Right kidney (tissue), 9 donors: ENCODE measurements at places on chromosomes 6 and 20.

DNA sequence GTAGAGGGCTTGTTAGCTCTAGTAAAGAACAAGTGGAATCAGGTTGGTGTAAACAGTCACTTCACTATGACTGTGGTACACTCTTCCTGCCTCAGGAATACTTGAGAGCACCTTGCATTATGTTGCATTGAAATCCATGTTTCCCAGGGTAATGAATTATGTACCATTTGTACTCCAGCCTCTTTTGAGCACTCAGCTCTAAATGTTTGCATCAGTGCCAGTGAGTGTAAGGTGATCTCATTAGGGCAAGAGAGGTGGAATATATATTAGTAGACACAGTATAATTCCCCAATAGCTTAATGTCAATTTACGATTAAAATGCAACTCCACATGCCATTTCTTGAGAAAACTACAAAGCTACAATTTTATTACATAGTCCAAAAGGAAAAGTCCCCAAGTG is 319.6 kb upstream of the POU3F2 start:
- no peak for DNase-seq

GRCh38 chr6:129475477-129476247 is 234.3 kb downstream of the ARHGAP18 start:
- DNase-seq, result no peak

DNA sequence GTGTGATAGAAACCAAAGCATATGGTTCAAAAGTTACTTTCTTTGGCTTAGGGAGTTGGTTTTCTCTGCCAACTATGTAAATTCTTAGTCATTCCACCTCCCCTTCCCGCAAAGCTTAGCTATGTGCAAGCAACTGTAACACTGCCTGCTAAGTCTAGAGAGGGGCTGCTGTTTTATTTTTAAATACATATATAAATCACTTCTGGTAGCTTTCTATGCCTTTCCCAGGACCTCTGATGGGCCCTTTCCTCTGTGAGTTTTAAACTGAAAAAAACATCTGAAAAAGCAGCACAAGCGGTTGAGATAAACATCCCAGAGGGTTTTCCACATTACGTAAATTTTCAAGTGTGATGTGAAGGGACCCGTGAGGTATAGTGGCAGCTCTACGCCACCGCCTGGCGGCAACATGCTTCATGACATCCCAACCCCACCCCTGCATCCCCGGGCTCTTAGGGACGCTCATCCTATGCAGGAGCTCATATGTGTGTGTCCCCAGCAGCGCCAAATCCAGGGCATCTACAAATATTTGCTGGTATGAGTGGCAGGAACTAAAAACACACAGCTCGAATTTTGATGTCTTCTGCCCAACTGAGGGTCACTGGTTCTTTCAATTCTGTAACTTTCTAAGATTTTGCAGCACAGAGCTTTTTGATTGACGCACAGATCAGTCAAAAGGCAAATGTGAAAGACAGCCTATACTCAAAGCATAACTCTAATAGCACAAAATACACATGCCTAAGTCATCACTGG is 12.7 kb downstream of the SAYSD1 start:
- peak; percentile 29 for DNase-seq

DNA sequence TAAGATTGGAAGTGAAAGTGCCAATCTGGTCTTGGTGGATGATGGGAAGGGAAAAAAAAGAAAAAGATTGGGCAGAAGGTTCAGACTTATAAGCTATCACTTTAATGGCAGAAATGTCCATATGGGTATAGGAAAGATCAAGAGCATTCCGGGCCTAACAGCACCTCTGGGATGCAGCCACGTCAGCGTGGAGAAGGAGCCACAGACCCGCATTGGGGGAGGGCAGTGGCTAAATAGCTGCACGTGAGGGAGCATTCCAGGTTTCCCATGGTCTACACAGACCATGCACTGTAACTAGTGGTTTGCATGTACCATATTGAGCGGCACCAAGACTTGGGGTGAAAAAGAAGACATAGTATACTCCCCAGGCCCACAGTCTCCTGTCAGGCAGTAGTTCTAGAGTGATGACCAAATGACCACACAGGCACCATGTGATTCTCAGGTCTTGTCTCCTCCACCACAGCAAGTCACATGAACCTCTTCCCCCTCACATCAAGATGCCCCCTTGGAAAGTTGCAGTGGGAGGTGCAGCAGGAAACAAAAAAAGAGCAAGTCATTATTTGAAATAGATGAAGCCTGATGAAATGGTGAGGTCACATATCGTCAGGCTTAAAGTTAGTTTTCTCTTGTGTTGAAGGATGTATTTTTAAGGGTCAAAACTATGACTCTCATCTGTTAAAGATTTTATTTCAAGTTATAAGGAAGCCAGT is 94.4 kb upstream of the TNFAIP3 start:
- no peak for DNase-seq

GRCh38 chr6:112956696-112957535 is 609.8 kb downstream of the RFPL4B start:
- peak; percentile 52 for DNase-seq

- no peak for DNase-seq
These were observed 84.7 kb upstream of the GCM1 start for GRCh38 chr6:53233309-53233708.

- no peak for DNase-seq
These were observed 66.5 kb upstream of the SLC35F1 start for GRCh38 chr6:117840541-117840983.

- no peak for DNase-seq
These were observed 135.4 kb upstream of the ECI2 start for GRCh38 chr6:4270776-4271175.

DNA sequence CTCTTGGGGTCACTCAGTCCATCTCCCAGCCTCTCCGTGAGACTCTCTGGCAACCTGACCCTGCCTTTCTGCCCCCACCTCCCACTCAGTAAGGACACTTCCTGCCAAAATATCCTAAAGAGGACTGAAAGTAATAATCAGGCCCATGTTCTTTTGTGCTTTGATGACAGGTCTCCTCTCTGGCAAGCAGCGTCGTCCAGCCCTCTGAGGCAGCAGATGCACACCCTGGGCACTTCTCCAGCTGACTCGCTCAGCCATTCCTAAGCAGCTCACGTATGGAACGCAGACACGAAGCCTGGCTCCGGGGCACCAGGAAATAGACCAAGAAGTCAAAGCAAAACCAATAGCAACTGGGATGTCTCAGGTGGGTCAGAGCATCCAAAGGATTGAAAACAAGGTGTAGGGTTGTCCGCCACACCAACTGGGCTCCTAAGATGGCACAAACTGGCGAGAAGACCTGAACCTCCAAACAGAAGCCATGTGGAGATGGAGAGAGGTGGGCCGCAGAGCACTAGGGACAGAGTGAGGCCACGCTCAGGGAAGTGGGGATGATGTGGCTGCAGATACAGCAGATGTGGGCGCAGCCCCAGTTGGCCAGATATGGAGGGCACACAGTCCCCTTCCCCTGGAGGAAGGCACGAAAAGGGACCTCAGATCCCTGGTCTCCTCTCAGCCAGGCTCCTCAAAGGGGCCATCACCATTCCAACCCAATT is 99.3 kb downstream of the PRND start:
- DNase-seq, result no peak

GRCh38 chr20:51422514-51423289 is 119.8 kb downstream of the NFATC2 start:
- no peak for DNase-seq

GRCh38 chr20:60249436-60249835 is 291.2 kb downstream of the CDH26 start:
- no peak for DNase-seq

DNA sequence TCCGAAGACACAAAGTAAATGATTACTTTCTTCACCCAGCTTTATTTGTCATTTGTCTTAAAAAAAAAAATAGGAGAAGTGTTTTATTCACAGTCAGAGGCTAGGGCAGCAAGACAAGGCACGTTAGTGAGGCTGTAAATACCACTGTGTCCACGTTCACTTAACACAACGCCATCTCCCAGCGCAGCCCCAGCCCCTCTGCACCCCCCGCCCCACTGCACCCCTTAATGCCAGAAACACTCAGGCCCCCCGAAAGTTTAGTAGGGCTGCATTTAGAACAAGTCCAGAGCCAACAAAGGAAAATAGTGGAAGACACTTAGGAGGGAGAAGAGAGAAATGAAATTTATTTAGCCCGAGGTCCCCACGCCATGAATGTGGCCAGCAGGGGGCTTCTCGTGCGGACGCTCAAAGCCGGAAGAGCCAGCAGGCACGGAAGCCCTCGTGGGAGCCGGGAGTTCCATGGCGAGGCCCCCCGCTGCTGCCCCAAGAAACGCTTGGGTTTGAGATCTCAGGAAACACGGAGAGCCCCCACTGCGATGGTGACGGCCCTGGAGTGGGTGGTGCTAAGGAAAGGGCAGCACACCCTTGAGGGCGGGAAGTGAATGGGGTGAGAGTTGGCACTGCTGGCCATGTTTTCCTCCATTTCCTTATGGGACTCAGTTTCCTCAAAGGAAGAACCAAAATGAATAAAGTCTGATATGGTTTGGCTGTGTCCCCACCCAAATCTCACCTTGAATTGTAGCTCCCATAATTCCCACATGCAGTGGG is 50.2 kb downstream of the IYD start:
- DNase-seq, result peak; percentile 77

DNA sequence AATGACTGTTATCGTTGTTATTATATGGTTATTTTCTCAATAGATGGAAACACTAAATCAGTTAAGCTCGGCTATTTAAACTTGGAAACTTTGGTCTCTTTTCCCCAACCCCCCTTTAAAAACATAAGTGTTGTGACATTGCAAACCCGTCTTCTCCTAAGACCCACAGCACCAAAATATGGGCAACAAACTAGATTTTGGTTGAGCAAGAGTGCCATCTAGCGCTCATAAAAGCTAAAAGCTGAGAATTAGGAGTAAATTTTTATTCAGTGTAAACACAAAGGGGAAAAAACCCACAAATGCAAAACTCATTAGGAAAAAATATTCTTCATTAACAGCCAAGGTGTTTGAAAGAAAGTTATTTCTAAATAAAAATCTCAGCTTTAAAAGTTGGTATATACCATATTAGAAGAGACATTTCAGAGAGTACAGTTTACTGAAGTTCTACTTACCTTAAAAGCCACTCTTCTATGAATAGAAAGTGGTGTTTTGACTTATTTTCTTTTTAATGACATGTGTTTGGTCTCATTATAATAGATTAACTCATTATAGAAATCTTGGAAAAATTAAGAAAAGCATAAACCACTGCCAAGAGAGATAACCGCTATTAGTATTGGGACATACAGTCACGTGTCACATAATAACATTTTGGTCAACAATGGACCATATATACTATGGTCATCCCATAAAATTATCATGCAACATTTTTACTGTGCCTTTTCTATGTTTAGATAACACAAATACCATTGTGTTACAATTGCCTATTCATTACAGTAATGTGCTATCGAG is 21.1 kb downstream of the SESN1 start:
- DNase-seq, result peak; percentile 27

DNA sequence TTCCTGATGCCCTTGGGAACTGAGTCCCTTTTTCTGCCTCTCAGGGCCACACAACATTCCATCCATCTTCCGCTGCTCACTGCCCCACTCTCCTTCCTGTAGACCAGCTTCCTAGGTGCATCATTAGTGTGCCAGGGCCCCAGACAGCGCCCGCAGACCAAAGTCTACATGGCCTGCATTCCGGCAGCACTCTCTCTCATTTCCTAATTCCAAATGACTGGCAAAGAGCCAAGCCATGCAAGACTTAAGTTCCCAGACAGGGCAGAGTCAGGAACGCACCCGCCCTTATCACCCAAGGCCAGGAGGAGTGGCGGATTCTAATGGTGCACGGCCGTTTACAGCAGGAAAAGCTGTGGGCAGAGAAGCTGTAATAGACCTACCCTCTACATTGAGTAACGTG is 159.8 kb upstream of the ARID1B start:
- DNase-seq, result peak; percentile 16

DNA sequence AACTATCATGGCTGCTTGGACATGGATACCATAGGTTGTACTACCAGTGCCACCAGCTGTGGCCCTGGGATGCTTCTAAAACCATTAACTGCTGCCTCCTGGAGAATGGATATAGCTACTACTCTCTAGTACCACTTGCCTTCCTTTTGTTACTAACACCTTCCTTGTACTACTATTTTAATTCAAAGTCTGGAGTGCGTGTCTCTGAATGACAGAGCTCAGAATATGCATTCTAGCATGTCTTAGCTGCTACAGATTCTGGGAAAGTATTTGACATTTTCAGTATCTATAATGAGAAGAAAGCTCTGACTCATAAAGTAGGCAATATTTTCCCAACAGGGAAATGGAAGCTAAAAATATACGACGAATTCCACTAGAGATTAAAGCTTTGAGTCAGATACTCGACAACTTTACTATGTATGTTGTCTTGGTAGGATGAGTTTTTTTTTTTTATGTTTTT is 112.3 kb downstream of the PFDN4 start:
- DNase-seq, result no peak

GRCh38 chr20:63567386-63568169 is 6.5 kb downstream of the HELZ2 start:
- DNase-seq, result no peak

DNA sequence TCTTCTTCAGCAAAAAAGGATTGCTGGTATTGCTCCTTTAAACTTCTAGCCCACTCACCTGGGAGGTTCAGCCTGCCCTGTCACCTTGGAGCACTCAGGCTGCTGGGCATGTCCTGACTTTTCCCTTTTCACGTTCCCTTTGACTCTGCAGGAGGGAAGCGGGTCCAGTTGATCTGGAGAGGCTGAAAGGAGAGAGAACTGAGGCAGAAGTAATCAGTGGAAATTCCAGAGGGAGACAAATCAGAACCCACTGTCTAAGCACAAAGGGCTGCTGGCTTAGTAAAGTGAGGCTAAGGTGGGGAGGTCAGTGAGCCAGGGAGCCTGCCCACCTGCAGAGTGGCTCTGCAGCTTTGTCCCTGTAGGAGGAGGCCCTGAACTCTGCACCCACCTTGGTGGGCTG is 9.7 kb upstream of the SYNDIG1 start:
- no peak for DNase-seq

DNA sequence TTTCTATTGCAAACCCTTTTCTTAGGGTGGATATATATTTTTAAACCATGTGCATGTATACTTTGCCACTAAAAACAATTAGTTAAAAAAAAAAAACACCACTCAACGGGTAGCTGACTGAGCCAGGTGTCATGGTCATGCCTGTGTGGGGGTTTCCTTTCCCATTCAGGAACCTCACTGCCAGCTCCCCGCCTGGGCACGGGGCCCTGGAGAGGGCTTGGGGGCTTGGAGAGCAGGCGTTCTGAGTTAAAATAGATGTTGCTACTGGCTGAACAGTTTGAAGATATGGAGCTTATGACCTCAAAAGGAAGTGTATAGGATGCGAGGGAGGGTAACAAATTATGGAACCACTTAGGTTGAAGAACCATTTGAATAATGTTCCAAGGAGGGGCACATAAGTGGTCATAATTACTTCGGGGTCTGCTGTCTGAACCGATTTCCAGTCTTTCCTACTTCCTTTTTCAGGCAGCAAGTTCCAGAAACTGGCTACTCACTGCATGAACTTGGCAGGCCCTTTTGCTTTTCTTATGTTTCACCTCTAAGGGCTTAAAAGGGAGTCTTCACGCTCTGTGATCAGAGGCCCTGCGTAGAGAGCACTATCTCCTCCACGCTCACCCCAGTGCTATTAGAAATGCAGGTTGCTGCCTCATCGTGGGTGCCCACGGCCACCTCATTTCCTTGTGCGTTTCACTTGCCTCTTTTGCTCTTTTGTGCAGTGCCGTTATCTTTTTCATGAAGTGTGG is 9.9 kb downstream of the STX16 start:
- DNase-seq, result no peak
